Mononuclear cell (primary cell): ENCODE measurements at places on chromosomes 3 and 15. TPM values are rescaled to one million over a fixed set of nuclear protein-coding genes. Genes with fewer than 3 reads are reported as not detected.

Gene STRIT1
- not detected for total RNA-seq

Gene TGM5
- not detected for total RNA-seq

Gene FANCD2OS
- total RNA-seq, result not detected

Gene KLHL40
- total RNA-seq, result not detected

Gene STXBP5L
- not detected for total RNA-seq

Gene RLBP1
- total RNA-seq, result not detected

Gene SHISA5
- 64.1 TPM for total RNA-seq

Gene RAB6B
- 0.52 TPM for total RNA-seq

Gene ACP3
- total RNA-seq, result 18.1 TPM

Gene PIGB
- 22.7 TPM for total RNA-seq

Gene BRK1
- 73.0 TPM for total RNA-seq

Gene KNL1
- 3.3 TPM for total RNA-seq

Gene ALDH1L1
- not detected for total RNA-seq

Gene PIF1
- total RNA-seq, result 0.31 TPM

Gene OSBPL10
- 7.6 TPM for total RNA-seq

Gene CP
- total RNA-seq, result 0.21 TPM

Gene THBS1
- 171 TPM for total RNA-seq

Gene NRROS
- 43.4 TPM for total RNA-seq

Gene STRA6
- total RNA-seq, result not detected

Gene C3orf20
- 0.21 TPM for total RNA-seq

Gene TGM4
- not detected for total RNA-seq

Gene PAQR5
- total RNA-seq, result under 0.01 TPM

Gene LIPC
- total RNA-seq, result 0.73 TPM

Gene MUC4
- total RNA-seq, result under 0.01 TPM

Gene IQCF5
- total RNA-seq, result not detected

Gene EPHA3
- total RNA-seq, result not detected

Gene SNX4
- total RNA-seq, result 34.0 TPM

Gene ARL14
- not detected for total RNA-seq

Gene MORC1
- 0.84 TPM for total RNA-seq

Gene SERPINI2
- total RNA-seq, result not detected

Gene LMCD1
- 0.21 TPM for total RNA-seq

Gene KBTBD12
- not detected for total RNA-seq

Gene GAP43
- total RNA-seq, result not detected

Gene ZFYVE19
- 7.2 TPM for total RNA-seq

Gene FSD2
- total RNA-seq, result under 0.01 TPM
